GM06990 (cell line): ENCODE measurements at places on chromosomes 4 and X.

DNA sequence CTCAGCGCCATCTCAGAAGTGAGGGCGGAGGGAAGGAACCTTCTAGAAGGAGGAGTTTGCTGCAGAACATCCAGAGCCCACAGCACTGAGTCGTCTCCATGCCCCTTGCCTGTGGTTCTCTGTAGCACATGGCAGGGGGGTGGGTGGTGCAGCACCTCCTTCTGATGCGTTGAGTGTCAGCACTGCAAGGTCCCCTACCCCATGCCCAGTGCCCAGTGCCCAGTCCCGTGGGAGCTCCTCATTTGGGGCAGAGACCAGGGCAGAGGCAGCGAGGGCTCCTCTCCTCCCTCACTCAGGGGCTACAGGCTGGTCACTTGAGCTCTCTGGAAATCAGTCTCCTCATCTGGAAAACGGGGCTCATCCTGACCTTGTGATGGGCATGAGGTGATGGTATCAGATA is 78.1 kb downstream of the HTRA3 start:
- no peak for DNase-seq

DNA sequence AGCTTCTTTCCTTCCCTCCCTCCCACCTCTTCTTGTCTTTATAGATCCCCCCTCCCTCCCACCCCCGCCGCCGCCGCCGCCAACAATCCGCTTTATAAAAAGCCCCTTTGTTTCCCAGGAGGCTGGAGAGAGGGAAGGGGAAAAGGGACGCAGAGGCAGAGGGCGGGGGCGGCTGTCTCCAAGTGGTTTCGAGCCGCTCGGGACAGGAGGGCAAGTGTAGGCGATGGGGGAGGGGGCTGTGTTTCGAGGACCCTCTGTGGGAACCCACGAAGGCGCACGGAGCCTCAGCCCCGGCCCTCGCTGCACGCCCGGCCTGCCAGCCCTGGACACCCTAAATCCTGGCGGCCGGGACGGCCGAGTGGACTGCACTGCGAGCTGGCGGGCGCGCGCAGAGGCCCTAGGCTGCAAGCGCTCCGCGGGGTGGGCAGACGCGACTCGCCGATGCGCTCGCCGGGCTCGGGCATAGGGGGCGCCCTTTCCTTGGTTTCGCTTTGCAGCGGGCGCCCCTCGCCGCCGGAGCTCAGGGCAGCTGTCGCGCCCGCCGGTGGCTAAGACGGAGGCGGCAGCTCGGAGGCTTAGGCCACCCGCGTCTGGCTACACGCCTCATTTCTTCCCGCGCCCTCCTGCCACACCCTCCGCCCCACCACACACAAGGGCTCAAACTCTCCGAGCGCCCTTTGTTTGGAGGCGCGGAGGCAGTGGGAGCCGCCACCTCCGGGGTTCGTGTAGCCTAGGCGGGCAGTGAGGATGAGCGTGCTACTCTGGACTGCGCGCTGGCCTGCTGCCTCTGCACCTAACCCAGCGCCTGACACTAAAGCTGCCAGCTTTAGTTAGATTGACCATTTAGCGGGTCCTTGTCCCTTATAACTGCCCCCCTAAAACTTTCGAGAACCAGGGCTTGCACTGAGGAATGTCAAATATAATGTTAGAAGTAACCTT is 2.2 kb downstream of the MAMLD1 start:
- DNase-seq: no peak

DNA sequence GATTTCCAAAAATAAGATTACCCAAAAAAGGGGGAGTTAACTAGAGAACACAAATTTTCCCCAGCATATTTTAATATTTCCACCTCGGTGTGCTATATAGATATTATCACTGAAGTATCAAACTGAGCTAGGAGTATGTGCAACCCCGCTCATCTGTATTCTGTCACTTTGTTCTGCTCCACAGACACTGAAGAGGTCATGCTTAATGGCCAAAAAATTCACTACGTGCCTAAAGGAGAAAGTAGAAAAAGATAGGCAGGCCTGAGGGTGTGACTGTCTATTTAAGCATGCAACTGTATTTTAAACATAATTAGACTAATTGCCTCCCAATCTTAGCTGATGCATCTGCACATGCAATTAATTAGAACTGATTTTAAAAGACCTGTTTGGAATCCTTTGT is 24.5 kb downstream of the SH3RF1 start:
- DNase-seq: no peak

DNA sequence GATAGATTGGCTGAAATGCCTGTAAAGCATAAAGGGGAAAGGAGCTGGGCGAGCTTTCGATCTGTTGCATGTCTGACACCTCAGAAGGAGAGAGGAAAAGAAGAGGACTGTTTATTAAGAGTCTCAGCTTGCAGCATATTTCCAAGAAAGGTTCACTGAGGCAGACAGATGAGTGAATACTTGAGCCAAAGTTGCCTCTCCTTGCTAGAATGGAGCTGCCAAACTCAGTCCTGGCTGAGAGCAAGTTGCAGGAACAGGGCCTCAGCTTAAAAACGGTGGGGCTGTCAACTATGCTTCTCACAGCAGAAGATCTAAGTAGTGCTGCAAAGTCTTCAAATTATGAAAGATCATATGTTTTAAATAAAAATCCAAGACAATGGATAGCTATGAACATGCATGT is 707.5 kb downstream of the PCDH7 start:
- no peak for DNase-seq
